ENCODE measurements at places on chromosomes 7 and 10.

DNA sequence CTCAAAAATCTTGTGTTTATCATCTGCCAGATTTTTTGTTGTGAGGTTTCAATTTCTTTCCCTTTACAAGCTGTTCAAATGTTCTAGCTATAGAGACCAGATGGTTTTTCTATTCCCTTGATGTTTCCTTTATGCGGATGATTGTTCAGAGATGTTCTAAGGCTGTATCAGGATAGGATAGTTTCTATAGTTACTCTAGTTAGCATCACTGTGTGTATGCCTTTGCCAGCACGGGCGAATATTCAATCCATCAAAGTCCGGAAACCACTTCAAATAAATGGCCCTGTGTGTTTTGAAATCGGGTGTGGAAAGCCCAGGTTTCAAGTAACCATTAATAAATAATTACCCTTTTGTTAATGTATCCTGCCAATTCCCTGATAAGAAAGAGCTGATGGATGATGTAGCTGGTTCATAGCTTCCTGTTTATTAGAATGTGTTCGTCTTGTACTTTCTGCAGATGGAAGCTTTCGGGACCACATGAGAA, 149.8 kb upstream of the PRKCQ start:
- no peak for DNase-seq

DNA sequence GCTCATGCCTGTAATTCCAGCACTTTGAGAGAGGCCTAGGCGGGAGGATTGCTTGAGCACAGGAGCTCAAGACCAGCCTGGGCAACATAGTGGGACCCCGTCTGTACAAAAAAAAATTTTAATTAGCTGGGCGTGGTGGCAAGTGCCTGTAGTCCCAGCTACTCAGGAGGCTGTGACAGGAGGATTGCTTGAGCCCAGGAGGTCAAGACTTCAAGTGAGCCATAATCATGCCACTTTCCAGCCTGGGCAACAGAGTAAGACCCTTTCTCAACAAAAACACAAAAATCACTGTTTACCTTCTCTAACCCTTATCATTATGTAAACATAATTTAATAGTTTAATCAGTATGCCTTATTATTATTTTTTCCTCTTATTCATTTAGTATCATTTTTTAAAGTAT, 44.5 kb downstream of the GBF1 start:
- no peak for DNase-seq

GRCh38 chr7:98826387-98826786, 43.4 kb downstream of the TMEM130 start:
- no peak for DNase-seq

DNA sequence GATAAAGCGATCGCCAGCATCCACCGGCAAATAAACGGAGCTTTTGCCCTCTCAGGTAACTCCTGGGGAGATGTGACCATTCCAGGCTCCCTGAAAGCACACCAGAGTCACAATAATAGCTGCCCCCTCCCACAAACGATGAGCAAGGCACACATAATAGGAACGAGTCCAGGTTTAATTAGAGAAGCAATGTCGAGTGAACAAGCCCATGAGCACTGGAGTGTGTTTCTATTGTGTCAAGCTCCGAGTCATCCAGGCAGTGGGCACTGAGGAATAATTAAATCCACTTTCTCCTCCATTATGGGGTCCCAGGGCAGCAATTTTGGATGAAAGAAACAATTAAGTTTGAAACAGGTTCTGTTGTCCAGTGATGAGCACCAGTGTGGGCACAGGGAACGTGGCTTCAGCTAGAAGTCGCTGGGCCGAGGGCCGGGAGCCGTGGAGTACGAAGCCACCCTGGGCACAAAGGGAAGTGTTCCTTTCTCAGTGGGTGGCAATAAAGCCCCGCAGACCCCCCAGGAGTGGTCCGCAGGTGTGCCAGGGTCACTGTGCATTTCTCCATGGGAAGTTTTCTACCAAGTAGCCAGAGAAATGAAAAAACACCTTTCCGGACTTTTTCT, 12.0 kb downstream of the PNLIPRP2 start:
- no peak for DNase-seq

DNA sequence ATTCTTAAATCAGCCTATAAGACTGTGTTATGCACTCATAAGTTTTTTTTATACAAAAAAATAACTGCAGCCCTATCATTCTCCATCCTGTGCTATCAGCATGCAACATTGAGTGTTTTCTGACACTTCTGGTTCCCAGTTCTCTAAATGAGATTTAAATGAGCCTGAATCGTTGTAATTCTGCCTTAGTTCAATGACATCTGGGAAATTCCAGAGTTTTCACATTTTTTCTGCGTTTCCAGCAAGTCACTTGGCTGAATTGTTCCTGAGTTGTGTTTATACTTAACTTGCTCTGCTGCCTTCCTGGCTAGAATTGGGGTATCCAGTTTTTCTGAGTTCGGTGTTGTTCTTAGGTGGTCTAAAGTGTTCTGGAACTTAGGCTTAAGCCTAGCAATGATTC, 636.1 kb upstream of the FZD8 start:
- DNase-seq: no peak

DNA sequence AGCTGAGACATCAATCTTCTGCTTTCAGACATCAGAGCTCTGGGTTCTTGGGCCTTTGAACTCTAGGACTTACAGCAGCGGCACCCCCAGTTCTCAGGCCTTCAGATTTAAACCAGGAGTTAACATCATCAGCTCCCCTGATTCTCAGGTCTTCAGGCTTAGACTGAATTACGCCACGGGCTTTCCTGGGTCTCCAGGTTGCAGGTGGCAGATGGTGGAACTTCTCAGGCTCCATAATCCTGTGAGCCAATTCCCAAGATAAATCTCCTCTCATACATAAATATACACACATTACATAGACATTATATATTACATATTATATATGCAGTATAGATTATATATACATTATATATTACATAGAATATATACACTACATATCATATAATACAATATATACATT, 408.9 kb upstream of the AUTS2 start:
- DNase-seq: no peak

DNA sequence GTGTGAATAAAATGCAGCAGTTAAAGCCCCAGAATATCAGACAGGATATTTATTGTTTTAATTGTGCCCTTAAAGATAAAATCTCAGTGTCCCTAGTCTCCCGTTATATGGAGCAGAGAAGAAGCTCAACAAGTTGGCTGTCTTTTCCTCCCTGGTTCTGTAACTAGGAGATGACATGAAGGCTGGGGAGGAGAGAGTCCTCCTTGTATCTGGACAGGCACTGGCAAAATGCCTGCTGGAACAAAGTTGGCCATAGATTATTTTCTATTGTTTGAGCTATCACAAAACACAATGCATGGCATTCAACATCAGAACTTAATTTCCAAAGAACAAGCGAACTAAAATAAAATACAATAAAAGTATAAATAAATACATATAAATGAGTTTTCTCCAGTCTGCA, 694.9 kb upstream of the KCND2 start:
- no peak for DNase-seq

DNA sequence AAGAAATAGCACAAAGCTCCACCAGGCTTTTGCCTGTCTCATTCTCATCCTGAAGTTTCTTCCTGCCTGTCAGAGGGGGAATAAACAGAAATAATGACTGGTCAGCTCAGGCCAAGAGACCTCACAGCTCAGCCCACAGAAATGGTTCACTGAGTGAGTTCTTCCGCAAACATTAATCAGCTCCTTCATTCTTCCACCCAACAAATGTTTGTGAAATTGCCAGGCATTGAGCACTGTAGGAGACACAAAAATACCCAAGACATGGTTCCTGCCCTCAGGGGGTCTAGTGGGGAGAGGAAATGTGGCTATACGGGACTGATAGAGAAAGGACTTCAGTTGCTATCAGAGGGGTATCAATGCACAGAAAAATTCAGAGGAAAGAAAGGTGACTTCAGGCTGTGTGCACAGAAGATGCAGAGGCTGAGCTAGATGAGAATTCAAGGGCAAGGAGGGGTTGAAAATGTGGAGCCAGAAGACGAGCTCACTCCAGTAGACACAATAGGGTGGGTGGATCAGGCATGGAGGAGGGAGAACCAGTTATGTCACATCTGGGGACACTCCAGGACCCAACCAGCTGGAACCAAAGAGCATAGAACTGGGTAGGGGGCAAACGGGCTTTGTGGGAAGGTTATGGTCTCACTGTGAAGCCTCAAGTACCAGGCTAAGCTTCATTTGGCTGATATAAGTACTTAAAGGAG, 20.9 kb downstream of the MYOF start:
- DNase-seq: peak; percentile 45

GRCh38 chr10:130333185-130333584, 197.0 kb downstream of the GLRX3 start:
- DNase-seq: no peak

DNA sequence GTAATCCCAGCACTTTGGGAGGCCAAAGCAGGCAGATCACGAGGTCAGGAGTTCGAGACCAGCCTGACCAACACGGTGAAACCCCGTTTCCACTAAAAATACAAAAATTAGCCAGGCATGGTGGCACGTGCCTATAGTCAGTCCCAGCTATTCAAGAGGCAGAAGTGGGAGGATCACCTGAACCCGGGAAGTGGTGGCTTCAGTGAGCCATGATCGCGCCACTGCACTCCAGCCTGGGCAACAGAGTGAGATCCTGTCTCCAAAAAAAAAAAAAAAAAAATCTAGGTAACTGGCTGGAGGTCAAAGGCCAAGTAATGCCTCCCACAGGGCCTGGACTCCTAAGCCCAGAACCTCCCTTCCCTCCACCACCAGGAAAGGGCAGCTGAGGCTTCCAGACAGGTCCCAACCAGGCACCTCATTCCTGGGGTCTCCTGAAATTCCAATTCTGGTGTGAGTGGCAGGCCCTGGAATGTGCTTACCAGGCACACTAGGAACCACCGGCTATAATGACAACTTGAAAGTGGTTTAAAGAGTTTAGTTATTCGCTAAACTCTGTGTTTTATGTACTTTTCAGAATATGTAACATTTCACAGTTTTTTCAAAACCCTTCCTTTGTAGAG, 86.9 kb upstream of the TNRC18 start:
- no peak for DNase-seq

GRCh38 chr7:131816391-131817007, 260.1 kb upstream of the PODXL start:
- no peak for DNase-seq

GRCh38 chr7:116952635-116953371, 498 bp upstream of the ST7 start:
- peak; percentile 82 for DNase-seq

GRCh38 chr7:105496521-105496920, 25.6 kb downstream of the PUS7 start:
- no peak for DNase-seq

DNA sequence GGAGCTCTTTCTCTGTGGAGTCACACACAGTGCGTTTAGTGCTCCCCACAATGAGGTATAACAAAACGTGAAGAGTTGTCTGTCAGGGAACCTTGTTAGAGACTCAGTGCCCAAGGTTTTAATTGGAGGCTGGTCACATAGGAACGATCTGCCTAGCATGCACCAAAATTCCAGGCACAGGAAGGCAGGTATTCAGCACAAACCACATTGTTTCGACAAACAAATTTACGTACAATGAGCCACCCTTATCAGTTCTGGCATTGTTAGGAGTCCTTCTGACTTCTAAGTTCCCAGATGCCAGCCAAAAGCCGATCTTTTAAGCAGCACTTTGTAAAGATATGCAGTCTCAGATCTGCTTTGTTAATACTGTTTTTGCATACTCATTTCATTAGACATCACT, 414.2 kb upstream of the MTPN start:
- DNase-seq: no peak

DNA sequence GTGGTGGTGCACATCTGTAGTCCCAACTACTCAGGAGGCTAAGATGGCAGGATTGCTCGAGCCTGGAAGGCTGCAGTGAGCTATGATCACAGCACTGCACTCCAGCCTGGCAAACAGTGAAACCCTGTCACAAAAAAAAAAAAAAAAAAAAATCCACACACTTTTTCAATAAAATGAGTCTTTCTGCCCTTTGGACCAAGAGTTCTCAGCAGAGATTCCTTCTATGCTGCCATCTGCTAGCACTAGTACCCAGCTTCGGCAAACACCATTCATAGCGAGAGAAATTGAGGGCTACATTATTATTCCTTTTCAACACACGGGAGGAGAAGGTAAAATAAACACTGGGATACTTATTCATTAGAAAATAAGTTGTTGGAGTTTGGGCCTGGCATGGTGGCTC, 43.4 kb upstream of the CCDC7 start:
- no peak for DNase-seq

DNA sequence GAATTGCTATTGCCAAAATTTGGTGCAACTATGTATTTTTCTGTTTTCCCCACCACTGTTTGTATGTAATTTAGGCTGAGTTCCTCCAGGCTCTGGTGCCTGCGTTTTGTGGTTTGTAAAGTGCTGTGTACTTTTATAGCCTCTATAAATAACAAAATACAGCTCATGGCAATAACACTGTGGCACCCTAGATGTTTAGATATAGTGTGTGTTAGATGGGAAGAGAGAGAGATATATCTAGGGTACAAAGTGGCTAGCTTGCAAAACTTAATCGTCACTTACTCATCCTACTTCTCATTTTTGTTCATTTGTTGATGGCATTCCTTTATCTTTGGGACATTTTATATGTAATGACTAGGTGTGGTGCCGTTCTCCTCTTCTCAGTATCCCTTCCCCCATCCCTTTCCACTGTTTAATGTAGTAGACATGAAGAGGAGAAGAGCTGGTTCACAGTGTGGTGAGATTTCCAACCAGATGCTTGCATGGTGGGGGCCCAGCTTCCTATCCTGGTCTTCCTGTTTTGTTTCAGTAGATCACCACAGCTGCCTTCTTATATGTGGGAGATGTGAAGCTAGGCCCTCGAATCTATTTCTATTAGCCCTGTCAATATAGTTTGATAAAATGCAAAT, 115.0 kb downstream of the SND1 start:
- DNase-seq: no peak

DNA sequence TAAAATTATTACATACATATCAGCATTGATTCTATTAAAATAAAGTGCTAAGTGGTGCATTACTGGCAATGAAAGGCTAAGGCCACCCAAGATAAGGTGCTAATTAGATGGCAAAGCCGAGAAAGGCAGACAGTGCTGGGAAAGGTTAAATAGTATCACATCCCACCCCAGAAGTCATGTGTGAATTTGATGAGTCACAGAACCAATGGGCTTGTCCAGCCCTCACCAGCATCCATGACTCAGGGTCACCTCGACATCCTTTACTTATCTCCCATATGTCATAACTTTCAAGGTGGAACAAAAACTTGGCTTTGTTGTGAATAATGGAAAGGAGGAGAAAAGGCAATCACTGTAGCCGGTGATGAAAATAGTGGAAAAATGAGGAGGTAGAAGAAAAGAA, 459.1 kb downstream of the PLXNA4 start:
- DNase-seq: no peak

GRCh38 chr10:14826076-14826829, 11.6 kb downstream of the CDNF start:
- no peak for DNase-seq

GRCh38 chr7:43872406-43873110, 3.2 kb upstream of the MRPS24 start:
- no peak for DNase-seq

- no peak for DNase-seq
These were observed 561.2 kb upstream of the MKI67 start for GRCh38 chr10:128687408-128687807.

DNA sequence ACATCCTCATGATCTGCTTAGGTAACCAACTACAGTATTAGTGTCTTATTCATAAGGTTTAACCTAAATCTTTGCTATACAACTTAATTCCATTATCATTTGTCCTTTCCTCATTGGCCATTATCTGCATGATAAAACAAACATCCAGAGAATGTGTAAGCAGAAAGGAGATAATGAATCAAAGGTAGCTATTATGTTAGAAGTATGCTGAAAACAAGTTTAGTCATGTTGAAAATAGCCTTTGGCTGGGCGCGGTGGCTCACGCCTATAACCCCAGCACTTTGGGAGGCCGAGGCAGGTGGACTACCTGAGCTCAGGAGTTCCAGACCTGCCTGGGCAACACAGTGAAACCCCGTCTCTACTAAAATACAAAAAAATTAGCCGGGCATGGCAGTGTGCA, 78.2 kb downstream of the NT5C2 start:
- DNase-seq: peak; percentile 15
